ENCODE measurements at places on chromosomes 3 and 15.

- no peak for DNase-seq
Measured at GRCh38 chr3:185164428-185165217, 11.8 kb upstream of the C3orf70 start.

DNA sequence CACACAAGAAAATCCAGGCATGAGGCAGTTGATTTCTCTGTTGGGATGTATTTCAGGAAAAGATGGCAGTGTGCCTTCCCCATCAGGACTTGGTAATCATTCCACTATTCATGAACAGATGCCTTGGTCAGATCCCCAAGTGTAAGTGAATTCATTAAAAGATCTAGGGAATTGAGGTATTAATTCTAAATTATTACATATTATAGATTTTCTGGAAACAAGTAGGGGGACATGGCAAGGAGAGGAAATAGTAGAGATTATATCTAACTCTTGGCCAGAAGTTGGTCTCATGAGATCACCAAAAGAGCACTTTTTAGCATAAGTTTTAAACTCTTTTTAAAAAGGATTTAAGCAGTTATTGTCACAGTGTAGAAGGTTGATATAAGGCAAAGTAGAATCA lies 74.4 kb upstream of the MDFIC2 start:
- DNase-seq, result no peak

- no peak for DNase-seq
Measured at GRCh38 chr3:28905798-28906197, 375.1 kb upstream of the RBMS3 start.

DNA sequence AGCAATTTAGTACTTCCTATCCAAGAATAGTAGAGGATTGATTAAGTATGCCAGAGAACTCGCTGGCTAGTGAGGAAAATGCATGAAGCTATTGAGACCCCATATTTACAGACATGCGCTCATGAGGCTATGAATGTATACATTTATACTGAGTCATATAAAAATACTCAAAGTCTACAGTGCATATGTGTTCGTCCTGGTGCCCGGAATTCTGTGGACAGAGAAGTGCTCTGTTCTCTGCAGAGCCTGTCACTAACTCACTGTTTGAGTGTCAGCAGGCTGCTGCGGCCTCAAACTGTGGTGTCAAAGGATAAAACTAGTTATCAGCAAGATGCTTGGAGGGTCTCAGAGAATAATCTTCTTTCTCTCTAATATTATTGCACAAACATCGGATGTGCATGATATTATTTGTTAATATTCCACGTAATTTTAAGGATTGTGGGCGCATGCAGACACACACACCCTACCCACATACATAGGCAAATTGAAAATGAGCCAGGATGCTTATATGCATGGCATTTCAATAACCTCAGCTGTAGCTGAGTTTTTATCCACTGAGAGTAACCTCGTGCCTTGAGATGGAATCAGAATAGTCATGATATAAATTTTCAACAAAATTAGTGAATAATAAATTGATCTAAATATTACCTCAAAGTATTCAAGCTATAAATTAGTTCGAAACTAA lies 50.0 kb upstream of the TSC22D2 start:
- no peak for DNase-seq

DNA sequence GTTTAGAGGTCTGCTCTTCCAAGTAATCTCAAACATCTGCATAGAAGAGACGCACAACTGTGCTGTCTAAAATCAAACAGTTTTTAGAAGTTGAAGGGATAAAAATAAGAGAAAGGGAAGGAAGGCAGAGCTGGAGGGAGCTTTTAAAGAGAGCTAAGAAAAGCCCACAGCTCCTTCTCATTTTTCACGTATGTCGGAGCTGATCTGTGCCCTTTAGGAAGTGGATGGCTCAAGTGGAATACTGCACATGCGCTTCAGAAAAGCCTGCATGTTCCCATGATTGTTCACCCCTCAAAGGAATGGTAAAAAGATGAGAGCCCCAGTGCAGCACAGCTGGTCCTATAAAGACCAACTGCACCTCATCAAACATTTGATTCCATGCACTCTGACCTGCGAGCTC lies 207.2 kb downstream of the ADAMTS17 start:
- DNase-seq, result no peak

- no peak for DNase-seq
Measured at GRCh38 chr15:59191855-59192237, 14.8 kb upstream of the LDHAL6B start.

DNA sequence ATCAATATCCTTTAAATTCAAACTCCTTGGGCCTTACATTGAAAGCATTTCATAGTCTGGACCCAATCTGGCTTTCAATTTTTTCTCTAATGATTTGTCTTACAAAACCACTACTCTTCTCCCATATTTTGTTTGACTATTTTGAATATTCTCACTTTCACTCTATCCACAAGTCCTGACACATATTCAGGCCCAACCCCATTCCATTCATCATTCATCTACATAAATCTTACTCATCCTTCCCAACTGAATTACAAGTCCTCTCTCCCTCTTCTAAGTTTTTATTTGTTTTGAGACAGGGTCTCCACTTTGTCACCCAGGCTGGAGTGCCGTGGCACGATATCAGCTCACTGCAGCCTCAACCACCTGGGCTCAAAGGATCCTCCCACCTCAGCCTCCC lies 43.6 kb downstream of the TOP2B start:
- no peak for DNase-seq

DNA sequence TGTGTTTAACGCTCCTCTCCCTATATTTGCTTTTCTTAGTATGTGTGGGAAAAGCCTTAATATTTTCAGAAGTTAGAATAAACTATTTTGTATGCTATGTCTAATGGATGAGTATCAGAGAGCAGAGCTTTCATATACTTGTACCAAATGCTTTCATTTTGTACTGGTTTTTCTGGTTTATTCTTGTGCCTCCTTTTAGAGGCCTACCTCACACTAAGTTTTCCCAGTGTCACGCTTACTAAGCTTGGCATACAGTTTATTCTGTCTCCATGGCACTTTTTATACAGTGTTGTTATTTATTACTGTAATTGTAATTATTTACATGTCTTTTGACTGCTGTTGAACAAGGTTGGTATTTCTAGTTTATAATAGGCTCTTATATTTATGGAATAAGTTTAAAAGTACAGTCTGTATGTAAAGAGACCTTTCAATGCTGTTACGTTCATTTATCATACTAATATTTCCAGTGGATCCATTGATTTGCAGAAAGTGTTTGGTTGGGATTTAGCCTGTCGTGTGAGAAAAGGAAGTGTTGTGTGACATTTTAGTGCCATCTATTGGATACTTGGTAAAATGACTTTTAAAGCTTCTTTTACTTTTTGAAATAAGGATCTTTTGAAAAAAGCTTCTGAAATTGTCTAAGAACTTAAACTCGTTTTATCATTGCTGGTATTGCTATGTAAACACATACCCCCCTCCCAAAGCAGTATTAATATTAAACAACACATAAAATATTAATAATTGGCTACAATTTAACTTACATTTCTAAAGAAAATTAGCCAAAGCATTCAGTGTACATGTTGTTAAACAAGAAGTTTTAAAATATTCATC lies 5.2 kb upstream of the EBLN2 start:
- DNase-seq, result no peak

- no peak for DNase-seq
Measured at GRCh38 chr15:59444980-59445545, 7.1 kb downstream of the FAM81A start.

GRCh38 chr15:82139823-82140268 lies 94.0 kb upstream of the MEX3B start:
- DNase-seq, result no peak

DNA sequence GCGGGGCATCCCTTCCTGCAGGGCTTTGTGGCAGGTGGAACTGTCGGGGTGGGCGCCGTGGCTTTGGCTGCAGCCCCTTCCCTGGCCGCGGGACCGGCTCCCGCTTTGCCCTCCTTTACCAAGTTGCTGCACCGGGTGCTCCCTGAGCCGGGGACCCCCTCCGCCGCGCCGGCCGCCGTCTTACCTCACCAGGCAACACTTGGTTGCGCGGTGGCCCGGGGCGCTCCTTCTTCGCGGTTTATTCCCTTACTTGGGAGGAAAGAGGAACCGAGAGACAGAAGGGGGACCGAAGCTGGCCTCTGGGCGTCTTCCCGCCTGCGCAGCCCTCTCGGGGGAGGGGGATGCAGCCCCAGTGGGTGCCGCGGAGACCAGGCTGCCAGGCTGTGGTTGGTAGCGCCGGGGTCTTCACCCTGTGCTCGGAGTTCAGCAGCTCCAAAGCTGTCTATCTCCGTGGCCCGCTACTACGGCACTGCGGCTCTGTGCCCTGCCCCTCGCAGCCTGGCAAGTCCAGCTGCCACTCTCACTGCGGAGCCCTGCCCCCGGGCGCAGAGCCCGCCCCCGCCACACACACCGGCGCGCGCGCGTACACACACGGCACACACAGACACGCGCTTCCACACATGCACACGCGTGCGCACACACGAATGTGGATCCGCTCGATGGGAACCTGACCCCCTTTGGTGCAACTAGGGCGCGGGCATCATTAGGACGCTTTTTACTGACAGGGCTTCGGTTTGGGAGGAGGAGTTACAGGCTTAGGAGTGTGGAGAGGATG lies at the start of gene DGKG:
Gene DGKG, minus strand, starts transcription at position 473 of the 775 bp plus-strand sequence. CDS start 41,775 bp downstream, outside the sequence.
- DNase-seq, result peak; percentile 46

GRCh38 chr3:143974271-143975238 lies 2.9 kb downstream of the DIPK2A start:
- no peak for DNase-seq

DNA sequence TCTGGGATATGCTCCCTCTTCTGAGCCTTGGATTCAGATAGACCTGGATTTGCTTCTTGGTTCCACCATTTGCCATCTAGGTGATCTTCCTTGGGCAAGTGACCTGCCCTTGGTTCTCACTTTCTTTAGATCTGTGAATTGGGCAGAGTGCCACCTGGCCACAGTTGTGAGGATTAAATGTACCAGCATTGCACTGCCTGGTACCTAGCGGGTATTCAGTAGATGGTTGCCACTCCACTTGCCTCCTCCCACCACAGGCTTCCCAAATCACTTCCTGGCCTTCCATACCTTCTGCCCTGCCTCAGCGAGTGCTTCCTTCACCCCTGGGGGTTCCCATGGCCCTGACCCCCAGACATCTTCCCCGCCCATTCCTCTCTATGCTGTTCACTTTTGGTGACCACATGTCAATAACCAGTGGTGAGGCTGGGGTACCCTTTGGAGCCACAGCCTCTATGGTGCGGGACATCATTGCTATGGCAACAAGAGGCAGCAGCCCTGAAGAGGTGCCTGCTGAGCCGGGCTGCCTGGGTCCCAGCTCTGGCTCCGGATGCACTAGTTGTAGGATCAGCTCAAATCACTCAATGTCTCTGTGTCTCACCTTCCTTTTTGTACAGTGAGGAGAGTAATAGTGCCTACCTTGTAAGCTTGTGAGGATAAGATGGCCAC lies 40.5 kb downstream of the CMTM7 start:
- DNase-seq, result no peak

GRCh38 chr3:11479221-11479620 lies 164.5 kb downstream of the VGLL4 start:
- no peak for DNase-seq

- DNase-seq, result no peak
Measured at GRCh38 chr3:195817578-195818135, 5.9 kb upstream of the MUC4 start.

DNA sequence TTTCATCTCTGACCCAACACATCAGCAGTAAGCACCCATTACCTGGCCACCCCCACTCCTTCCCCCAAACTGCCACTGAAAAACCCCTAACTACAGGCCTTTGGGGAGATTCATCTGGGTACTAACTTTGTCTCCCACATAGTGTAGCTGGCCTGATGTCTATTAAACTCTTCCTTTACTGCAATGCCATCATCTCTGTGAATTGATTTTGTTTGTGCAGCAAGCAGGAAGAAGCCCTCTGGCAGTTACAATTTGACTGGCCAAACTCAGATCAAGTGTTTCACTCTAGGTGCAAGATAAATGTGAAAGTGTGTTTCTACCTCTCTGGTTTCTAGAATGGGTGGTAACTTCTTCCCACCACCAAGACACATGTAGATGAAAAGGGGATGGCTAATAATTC lies 26.7 kb upstream of the OR5K4 start:
- no peak for DNase-seq

- DNase-seq, result no peak
Measured at GRCh38 chr3:13785853-13786436, 93.9 kb downstream of the WNT7A start.

GRCh38 chr15:60695713-60696522 lies 217.0 kb upstream of the ICE2 start:
- DNase-seq, result peak; percentile 91

GRCh38 chr3:16658004-16658924 lies 53.0 kb upstream of the DAZL start:
- no peak for DNase-seq

GRCh38 chr15:100528833-100529428 lies at the start of gene CERS3:
TSS of gene CERS3 (minus strand) at chr15:100528950. CDS start at chr15:100501849, 27,101 bp downstream.
- DNase-seq, result no peak

- DNase-seq, result no peak
Measured at GRCh38 chr15:85607842-85608241, 186.9 kb downstream of the KLHL25 start.

DNA sequence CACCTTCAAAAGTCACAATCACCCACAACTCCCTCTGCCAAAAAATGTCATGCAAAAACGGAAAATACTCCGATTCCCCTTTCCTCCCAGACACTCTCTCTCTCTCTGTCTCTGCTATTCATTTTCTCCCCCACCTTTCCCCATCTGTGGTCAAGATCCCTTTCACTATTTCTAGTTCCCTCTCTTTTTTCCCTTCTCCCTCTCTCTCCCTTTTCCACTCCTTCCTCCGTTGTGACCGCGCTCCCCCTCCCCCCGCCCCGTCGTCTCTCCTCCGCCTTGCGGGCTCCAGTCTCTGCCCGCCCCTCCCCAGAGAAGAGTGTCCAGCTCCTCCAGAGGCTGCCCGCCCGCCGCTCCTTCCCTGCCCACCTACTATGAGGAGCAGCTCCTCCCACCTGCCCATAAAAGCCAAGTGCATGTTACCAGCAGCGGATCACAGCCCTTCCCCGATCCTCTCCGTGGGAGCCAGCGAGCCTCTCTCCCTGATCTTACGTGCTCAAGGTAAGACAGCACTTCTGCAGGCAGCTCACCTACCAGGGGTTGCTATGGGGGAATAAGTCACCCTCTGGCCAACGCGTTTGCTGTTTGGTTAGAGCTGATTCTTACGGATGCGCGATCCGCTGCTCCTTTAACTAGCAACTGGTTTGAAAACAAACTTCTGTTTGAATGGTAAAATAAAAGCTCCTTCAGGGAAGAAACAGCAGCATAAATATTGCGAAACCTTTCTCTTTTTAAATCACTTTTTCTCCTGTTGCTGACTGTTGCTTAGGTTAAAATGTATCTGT lies at the start of gene COL8A1:
Gene COL8A1, plus strand, starts transcription at position 428 of the 782 bp plus-strand sequence. CDS start 152,089 bp downstream, outside the sequence.
- DNase-seq, result no peak

- no peak for DNase-seq
Measured at GRCh38 chr3:103499132-103499900, 1064.5 kb downstream of the ZPLD1 start.

- DNase-seq, result no peak
Measured at GRCh38 chr3:5026046-5026362, 46.8 kb downstream of the BHLHE40 start.

GRCh38 chr15:25875566-25875965 lies 12.4 kb upstream of the ATP10A start:
- no peak for DNase-seq

- DNase-seq, result no peak
Measured at GRCh38 chr3:148727231-148727630, 29.5 kb downstream of the AGTR1 start.

Measured in activated naive CD8-positive, alpha-beta T cell treated with anti-CD3 and anti-CD28 coated beads for 36 hours (primary cell).